ENCODE measurements at places on chromosomes 5 and 9.

GRCh38 chr9:128006332-128006996, 25.7 kb upstream of the EEIG1 start:
- DNase-seq: no peak

- no peak for DNase-seq
Observed at GRCh38 chr9:113563826-113564497, 100.4 kb downstream of the RGS3 start.

- DNase-seq: peak; percentile 74
Observed at GRCh38 chr9:119868694-119869093, 499.5 kb upstream of the BRINP1 start.

DNA sequence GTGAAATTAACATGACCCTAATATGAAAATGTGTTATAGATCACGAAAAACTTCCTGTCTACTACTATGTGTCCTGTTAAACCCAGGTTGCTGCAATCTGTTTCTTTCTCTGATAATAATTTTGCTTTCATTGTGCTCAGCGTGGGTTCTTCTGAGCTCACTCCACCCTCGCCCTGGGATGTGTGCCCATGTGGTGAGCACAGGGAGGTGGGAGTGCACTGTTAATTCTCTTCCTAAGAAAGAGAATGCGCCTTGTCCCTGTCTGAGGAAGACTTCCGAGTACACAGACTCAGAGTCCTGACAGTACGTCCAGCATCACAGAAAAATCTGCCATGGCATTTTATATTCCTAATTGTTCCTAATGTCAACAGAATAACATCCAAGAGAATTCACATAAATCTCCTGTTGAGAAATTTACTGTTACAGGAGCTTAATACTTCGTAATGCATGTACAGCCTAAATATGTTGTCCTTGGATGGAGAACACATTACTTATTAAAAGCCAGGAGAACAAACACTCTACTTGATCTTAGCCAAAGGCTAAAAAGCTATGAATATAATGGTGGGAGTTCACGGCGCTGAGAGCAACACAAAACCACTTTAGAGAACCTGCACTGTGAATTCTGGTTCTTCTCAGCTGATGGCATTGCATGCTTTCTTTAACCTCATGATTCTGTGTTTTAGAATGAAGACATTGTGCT, 102.6 kb downstream of the PDE4D start:
- no peak for DNase-seq

DNA sequence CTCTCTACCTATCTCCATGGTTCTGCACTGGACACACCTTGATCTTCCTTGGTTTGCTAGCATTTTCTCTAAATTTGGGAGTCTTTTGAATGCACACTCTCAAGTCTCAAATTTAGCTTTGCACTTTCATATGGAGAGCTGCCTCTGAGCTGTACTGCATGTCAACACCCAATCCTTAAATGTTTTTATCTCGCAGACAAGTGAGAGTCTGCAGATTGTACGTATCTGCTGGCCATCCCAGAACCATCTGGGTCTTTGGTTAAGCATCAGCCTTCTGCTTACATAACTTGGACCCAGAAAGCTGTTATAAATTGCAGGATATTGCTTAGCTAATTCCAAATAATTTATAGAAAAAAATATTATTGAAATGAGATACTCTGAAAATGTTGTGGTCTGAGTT, 111.4 kb upstream of the GRAMD2B start:
- no peak for DNase-seq

GRCh38 chr5:138032028-138032571, 779 bp downstream of the FAM13B start:
- no peak for DNase-seq

GRCh38 chr5:128528637-128529255, 9.3 kb downstream of the FBN2 start:
- no peak for DNase-seq

DNA sequence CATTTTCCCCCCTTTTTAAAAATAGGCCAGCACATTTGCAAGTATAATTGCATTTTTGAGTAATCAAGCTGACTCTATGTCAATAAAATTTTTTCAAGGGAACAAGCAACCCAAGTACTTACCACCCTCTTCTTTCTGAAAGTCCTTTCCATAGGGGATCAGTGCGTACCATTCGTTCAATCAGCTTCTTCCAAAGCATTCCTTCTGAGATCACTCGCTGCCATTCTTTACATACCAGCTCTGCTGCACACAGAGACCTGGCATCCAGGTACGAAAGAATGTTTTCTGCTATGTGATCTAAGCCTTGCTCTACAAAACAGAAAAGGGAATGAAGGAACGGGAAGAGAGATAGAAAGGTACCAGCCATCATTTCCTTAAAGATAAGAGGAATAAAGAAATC, 106.6 kb downstream of the FBXW11 start:
- DNase-seq: no peak

- DNase-seq: peak; percentile 16
Observed at GRCh38 chr9:69757996-69758675, 1.7 kb downstream of the PTAR1 start.

- DNase-seq: peak; percentile 53
Observed at GRCh38 chr9:93893899-93894690, 61.1 kb downstream of the BARX1 start.

DNA sequence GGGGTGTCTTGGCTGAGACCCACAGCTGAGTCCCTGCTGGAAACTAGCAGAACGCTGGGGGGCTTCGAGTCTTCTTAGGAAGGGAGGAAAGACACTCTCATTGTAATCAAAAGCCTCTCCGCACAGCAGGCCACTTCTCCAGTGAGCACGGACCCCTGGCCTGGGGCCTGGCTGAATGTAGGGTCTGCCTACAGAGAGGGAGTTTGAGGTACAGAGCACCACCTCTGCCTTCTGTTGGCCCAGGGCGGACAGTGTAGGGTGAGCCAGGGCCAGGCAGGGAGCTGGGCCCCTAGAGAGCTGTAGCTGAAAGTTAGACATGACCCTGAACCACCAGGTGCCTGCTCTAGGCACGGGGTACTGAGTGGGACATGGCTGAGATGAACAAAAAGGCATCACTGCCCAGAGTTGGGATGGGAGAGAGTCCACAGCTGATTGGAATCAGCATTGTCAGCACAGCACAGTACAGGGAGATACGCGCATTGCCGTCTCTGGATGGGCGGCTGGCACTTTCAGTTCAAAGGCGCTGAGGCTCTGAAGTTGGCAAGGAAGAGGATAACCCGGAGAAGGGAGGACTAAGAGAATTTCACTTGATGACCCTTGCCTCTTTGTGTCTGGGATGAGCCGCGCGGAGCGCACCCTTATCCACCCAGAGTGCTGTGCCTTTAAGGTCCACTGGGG, 363 bp upstream of the SLC25A48 start:
- DNase-seq: no peak

GRCh38 chr5:72487177-72487576, 20.0 kb downstream of the ZNF366 start:
- no peak for DNase-seq

GRCh38 chr5:173866243-173866857, 21.8 kb upstream of the CPEB4 start:
- DNase-seq: no peak

DNA sequence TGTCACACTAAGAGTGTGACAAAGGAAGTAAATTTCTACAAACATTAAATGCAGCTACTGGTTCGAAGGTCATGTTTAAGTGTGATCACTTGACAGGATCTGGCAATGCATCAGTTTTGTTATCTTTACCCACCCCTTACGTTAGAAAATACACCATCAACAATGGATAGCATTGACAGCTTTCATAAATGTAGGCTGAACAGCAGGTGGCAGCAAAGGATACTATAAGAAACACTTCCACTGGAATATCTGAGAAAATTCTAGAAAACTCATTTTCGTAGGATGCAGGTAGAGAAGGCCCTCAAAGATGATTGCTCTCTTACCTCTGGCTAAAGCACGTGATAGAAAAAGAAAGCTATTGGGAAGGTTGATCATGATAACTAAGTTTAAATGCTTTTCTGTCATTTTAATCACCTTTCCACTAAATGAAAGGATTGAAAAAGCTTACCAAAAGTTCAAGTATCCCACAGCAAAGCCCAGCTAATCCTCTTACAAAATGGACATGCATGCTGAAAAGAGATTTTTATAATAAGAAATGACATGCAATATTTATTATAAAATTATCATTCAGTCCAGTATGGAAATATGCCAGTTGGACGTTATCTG, 292.5 kb downstream of the PARP8 start:
- DNase-seq: peak; percentile 10

- peak; percentile 81 for DNase-seq
Observed at GRCh38 chr9:15240927-15241326, 66.1 kb downstream of the TTC39B start.

- DNase-seq: no peak
Observed at GRCh38 chr5:170773024-170773985, 10.2 kb upstream of the GABRP start.

DNA sequence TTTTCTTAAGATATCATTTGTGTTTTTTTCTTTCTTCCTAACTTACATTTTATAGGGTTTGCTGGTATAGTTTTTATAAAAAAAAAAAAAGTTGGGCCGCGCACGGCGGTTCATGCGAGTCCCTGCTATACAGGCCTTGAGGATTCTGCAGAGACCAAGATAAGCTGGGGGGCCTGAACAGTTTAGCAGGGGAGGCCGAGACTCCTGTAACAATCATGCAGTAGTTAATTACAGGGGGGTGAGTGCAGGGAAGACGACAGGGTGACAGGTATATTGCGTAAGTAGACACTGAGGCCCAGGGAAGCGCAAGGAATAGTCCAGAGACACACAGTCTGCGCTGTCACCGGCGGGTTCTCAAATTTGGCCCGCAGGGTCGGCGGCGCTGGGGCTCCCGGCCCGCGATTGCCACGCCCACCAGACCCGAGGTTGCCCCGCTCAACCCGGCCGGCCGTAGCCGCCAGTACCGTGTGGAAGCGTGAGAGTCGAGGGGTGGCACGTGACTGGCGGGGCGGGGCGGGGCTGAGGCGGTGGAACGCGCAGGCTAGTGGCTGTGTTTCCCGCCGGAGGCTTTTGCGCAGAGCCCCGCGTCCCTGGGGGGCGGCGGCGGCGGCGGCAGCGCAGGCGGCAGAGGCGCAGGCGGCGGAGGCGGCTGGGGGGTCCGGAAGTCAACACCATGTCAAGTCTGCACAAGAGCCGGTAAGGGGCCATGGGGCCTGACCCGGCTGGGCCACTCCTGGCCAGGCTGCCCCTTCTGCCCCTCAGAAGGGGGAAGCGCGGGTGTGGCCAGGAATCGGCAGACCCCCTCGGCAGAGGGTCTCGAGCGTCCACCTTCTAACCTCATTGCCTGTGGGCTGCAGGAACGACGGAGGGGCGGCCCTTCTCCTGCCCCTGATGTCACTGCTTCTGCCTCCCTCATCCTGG, at the start of gene TBC1D13:
TSS of gene TBC1D13 (plus strand) at position 573 of the 921 bp plus-strand sequence. CDS start at position 674, 101 bp downstream.
- DNase-seq: peak; percentile 63

GRCh38 chr5:52682492-52682891, 105.2 kb upstream of the ITGA1 start:
- no peak for DNase-seq

GRCh38 chr5:91478096-91478495, 95.0 kb upstream of the ARRDC3 start:
- no peak for DNase-seq

DNA sequence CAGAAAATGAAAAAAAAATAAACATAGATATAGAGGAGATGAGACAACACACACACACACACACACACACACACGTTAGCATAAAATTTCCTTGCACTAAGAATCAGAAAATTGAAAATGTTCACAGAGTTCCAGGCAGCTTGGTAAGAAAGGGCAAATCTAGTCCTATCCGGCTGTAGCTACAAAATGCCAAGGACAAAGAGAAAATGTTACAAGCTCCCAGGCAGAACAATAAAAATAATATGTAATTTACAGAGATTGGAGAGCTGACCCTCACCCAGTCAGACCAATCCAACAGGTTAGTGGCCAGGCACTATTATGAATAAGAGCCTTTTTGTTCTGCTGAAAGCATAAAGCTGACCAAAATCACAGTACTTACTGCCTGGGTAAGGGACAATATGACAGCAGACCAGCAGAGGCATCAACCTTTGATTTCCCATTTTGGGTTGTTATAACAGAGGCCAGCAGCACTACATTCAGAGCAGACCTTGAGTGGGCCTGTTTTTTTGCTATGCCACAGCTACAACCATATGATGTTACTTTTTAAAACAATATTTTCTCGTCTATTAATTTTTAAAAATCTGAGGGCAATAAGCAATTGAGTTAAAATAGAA, 892.6 kb downstream of the TAF11L14 start:
- no peak for DNase-seq

- no peak for DNase-seq
Observed at GRCh38 chr9:72906810-72907209, 46.0 kb downstream of the ALDH1A1 start.

- DNase-seq: no peak
Observed at GRCh38 chr5:149271716-149272563, at the start of gene AFAP1L1. Gene AFAP1L1, plus strand, starts transcription at chr5:149271859. Its CDS starts 110 bp downstream, at chr5:149271969.

DNA sequence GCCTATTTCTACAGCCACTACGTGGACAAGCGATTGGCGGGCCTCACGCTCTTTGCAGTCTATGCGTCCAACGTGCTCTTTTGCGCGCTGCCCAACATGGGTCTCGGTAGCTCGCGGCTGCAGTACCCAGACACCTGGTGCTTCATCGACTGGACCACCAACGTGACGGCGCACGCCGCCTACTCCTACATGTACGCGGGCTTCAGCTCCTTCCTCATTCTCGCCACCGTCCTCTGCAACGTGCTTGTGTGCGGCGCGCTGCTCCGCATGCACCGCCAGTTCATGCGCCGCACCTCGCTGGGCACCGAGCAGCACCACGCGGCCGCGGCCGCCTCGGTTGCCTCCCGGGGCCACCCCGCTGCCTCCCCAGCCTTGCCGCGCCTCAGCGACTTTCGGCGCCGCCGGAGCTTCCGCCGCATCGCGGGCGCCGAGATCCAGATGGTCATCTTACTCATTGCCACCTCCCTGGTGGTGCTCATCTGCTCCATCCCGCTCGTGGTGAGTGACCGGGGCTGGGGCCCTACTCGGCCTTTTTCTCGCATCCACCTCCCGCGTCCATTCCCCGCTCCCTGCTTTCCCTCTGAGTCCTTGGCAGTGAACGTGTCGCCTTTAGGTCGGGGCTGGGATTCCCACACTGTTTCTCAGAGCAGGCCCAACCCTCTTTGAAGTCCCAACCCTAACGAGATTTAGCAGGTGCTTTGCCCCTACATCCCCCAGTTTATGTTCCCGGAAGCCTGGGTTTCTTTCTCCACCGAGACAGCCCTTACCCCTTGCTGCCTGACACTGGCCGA, 1.8 kb downstream of the PTGER4 start:
- DNase-seq: no peak
